ENCODE measurements at places on chromosomes 13 and 19.

DNA sequence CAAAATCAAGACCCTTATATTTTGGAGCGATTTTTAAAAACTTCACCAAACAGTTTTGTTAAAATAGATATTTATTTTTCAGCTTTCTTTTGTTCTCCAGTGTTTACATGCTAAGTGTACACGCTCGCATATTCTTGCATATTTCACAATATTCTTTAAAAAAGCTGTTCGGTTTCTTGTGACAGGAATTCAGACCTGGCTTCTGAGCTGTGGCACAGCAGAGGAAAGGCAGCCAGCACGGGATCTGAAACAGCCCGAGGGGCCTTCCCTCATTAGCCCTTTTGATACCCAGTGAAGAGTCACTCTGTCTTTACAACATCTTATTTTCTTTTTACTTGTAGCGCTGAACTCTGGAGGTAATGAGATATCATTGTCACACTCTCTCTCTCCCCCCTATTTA, 234.0 kb downstream of the B3GLCT start:
- no peak for DNase-seq

GRCh38 chr19:11279505-11280236, 16.3 kb upstream of the TSPAN16 start:
- DNase-seq, result no peak

DNA sequence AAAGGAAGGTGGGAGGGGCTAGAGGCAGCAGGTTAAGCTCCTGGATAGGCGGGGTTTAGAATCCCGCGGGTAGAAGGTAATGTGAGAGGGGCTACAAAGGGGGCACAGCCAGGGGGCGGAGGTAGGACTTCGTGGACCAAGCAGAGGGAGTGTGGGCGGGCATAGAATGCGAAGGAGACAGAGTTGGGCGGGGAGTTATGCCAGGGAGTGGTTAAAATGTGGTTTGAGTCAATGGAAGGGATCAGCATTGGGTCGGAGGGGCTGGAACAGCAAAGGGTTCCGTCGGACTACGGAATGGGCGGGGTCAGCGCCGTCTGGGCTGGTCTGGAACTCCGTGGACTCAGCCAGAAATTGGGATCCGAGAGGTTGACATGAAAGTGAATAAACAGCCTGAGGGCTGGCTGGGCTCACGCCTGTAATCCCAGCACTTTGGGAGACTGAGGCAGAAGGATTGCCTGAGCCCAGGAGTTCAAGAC, 3.0 kb downstream of the LTBP4 start:
- DNase-seq, result no peak

DNA sequence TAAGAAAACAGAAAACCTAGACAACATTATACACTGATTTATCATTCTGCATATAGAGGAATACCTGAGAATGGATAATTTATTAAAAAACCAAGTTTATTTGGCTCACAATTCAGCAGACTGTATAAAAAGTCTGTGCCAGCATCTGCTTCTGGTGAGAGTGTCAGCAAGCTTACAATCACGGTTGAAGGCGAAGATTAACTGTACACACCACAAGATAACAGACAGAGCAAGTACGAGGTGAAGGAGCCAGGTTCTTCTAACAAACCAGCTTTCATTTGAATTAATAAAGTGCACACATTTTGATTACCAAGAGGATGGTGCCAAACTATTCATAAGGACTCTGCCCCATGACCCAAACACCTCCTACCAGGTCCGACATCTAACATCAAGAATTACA, 28.8 kb downstream of the ZNF91 start:
- DNase-seq, result no peak

DNA sequence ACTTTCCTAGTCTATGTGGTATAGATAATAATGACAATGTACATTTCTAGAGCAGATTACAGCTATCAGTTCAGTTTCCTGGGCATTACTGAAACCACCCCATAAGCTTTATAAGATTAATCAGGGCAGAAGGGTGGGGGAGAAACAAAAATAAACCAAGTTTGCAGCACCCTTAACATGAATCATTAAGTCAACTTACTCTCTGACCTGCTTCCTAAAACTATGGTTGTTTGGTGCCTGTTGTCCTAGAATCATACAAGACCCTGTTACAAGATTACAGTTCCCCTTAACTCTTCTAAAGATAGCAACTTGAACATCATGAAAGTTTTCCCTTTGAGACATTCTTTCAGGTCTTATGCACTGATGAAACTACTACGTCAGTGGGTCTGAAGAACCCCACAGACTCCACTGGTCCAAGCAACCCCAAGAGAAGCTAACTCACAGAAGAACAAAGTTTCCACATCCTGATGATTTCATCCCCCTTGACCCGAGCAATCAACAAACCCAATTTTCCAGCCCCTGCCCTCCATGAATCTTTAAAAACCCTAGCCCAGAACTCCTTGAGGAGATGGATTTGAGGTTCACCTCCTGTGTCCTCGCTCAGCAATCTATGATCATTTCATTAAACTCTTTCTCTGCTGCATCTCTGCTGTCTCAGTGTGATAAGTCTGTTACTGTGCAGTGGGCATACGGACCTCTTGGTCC, 336.5 kb downstream of the FOXO1 start:
- DNase-seq, result no peak

DNA sequence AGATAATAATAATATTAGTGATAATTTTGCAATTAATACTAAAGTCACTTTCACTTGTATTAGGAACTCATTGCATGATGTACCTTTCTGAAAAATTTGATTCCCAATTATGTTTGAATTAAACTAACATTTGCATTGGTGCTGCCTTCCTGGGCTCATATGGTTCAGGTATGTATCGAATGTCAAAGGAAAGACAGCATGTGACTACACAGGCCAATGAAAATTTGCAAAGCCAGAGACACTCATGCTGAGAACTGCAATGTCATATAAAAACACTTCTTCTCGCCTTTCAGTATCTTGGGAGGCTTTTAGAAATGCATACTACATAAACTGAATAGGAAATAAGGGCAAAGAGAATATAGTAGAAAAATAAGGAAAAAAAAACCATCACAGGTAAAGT, 44.3 kb downstream of the RAP2A start:
- DNase-seq, result no peak
